ENCODE measurements at places on chromosomes 4 and X.

- no peak for DNase-seq
These were observed 41.7 kb downstream of the KDM6A start for GRCh38 chrX:44914532-44915198.

- no peak for DNase-seq
These were observed 177.8 kb upstream of the C1QTNF7 start for GRCh38 chr4:15250021-15250441.

DNA sequence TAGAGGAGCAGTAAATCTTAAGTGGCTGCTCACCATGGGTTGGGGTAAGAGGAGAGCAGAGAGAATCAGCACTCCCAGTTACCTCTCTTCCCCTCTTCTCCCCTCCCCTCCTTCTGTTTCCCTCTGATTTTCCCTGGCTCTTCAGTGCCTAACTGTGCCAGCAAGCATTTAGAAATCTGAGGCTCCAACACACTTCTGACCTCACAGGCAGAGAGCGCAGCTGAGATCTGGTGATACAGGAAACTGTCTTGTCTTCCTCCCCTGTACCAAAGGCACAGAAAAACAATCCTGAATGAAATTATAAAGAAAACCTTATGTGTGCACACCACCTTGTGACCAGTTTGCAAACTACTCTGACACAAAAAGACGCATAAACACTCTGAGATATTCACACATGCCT lies 82.4 kb upstream of the SMIM10 start:
- DNase-seq: peak; percentile 50

DNA sequence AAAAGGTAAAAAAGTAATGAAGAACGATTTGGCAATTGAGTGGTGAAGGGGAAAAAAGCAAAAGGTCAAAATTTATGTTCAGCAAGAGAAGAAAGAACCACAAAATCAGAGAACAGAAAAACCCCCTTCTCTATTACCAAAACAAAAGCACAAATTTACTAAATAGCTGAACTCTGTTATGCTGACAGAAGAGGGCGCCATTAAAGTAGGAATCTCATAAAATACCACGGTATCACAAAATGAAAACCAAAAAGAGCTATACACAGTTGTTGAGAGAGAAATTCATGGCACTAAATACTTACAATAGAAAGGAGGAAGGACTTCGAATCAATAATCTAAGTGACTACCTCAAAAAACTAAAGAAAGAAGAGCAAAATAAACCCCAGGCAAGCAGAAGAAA lies 69.6 kb upstream of the CXorf66 start:
- no peak for DNase-seq

- no peak for DNase-seq
These were observed 50.3 kb downstream of the MAML3 start for GRCh38 chr4:140103676-140104075.

Measured in SK-N-DZ (cell line).